Fibroblast of skin of scalp (primary cell): ENCODE measurements at places on chromosomes 3 and 15.

GRCh38 chr3:39605837-39606236 lies 138.4 kb downstream of the MOBP start:
- no peak for DNase-seq

DNA sequence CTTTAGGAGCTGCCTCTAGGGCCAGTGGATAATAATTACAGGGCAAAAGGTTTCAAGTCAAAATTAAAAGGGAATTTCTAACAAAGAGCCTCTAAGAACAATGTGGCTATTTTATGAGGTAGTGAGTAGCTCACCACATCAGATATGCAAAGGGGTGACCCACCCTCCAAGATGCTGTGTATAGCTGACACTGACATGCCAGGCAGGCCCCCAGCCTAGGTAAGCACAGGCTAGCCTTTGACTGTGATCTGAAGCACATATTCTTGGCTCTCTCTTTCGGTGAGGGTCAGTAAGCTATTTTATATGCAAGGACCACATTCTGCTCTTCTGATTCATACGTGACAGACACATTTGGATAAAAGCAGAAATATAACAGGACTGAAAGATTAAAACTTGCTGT lies 2.8 kb upstream of the THSD4 start:
- no peak for DNase-seq

DNA sequence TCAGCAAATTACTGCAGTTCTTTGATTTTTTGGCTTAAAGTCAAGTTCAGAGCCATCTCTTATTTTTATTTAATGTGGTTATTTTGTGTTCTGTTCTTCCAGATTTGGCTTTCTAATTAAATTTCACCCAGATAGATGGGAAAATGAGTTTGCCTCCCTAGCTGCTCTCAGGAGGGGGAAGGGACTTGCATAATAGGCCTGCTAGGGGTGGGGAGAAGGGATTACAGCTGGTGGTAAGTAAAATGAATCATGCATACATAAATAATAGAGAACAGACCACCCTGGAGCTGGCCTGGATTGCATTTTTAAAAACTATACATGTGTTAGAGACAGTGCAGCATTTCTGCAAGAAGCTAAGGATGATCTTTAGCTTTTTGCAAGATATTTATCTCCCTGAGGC lies 3.9 kb upstream of the PXYLP1 start:
- DNase-seq = peak; percentile 92

DNA sequence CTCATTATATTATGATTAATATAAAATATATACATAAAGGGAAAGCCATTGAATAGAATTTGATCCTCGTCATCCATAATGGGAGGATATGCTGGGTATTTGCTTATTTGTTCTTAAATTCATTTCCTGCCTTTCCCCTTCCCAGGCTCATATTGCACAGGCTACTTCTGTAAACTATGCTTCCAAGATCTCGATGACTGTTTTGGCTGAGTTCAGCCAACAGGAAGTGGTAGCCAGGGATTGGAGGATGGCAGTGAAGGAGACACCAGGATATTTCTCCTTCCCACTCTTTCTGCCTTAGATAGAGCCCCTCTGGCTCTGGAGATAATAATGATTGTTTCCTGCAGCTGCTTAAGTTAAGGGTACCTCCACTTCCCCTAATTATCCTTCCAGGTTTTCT lies 44.3 kb upstream of the DYNC1LI1 start:
- peak; percentile 26 for DNase-seq

DNA sequence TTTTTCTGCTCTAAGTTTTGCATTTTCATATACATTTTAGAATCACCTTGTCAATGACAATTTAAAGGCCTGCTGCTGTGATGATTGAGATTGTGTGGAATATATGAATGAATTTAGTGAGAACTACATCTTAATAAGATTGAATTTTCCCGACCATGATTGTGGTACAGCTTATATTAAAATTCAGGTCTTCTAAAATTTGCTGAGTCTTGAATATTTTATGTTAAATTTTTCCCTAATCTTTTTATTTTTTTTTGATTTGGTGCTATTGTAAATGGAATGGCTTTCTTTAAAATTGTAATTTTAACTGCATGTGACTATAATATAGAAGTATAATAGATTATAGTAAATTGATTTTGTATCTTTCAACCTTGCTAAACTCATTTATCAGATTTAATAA lies 172.1 kb downstream of the IL1RAP start:
- DNase-seq = no peak

DNA sequence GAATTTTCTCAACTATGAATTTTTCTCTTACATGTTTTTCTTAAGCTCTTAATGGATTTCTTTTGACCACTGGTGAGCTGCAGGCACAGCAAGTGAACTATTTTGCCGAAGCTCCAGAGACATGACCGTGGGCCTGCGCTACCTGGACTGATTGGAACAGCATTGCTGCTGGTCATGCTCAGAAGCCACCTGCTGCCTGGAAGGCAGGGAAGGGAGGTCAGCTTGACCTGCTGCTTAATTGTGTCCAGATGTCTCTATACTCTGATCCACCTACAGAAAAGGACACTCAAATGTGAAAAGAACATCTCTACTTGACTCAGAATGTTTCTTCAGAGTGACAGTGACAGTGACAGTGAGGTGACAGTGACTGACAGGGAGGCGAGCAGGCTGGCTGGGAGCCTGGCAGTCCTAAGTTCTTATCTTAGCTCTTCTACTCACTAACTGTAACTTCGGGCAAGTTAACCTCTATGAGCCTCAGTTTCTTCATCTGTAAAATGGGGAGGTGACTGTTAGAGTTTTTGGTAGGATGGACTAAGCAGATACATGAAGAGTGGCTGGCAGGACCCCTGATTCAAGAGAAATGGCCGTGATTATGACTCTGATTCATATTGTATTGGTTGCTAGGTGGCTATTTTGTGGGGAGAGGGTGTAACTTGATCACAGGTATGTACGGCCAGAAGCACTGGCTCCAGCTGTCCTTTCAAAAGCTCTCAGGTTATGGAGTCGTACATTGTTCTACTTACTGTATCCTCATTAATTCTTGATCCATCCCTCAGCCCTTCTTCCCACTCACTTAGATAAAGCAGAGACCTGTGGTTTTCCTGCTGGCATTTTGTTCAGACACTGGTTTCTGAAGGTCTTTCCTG lies 54.8 kb upstream of the DLG1 start:
- DNase-seq = no peak

- no peak for DNase-seq
Measured at GRCh38 chr15:22863356-22863755, 24.9 kb downstream of the NIPA2 start.

- DNase-seq = no peak
Measured at GRCh38 chr3:153658136-153658535, 463.1 kb upstream of the ARHGEF26 start.

DNA sequence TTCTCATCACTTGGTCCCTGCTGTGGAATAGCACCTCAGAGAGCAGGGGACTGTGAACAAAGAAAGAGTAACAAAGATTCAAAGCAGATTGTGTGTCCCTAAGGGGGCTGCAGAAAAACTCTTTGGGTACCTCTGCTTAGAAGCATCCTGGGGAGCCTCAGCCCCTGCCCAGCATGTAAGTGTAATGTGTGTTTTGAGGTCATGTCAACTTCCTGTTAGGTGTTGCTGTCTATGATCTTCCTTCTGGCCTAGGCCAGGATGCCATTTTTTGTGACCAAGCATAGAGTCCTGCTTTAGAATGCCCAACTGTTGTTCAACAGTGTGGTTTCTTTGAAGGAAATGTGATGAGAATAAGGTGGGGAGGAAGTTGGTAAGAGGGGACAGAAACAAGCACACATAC lies 77.1 kb upstream of the BCL6 start:
- no peak for DNase-seq

- DNase-seq = no peak
Measured at GRCh38 chr3:185648396-185648795, 62.3 kb downstream of the SENP2 start.
